HT-29 (cell line): ENCODE measurements at places on chromosomes 2 and 18.

GRCh38 chr2:191255271-191255670 lies 10.1 kb downstream of the MYO1B start:
- no peak for DNase-seq

- DNase-seq, result peak; percentile 73
Observed at GRCh38 chr2:226030788-226031646, 631.5 kb downstream of the NYAP2 start.

- no peak for DNase-seq
Observed at GRCh38 chr2:196944570-196944969, 18.1 kb upstream of the PGAP1 start.

- no peak for DNase-seq
Observed at GRCh38 chr2:202344178-202344577, 31.9 kb upstream of the BMPR2 start.

GRCh38 chr2:168951871-168952270 lies 50.8 kb downstream of the G6PC2 start:
- DNase-seq, result no peak

DNA sequence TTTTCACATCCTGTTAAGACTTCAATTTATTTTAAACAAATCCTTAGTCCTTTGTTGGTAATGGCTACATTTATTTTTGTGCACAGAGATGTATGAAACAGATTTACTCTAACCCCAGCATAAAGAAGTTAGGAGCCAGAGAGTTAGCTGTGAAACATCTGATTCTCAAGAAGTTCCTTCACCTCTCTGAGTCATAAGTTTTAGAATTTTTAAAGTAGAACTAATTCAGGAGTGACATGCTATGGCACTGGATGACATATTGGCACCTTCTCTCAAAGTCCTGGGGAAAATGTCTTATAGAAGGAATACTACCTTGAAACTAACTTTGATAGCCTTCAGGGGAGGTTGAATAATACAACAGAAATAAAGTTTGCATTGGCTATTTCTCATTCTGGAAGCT lies 6.4 kb upstream of the DSG2 start:
- DNase-seq, result no peak

- DNase-seq, result no peak
Observed at GRCh38 chr2:120246546-120247300, 5.9 kb upstream of the RALB start.

- DNase-seq, result no peak
Observed at GRCh38 chr2:126378176-126378575, 277.8 kb upstream of the GYPC start.

GRCh38 chr2:65231121-65231520 lies 3.5 kb downstream of the ACTR2 start:
- no peak for DNase-seq
